NCI-H1092 treated with DMSO at 0.1 percent for 48 hours (cell line): ENCODE measurements at places on chromosomes 3 and 15.
A peak's percentile ranks its signal among the peaks of the same experiment; 100 is the strongest.

DNA sequence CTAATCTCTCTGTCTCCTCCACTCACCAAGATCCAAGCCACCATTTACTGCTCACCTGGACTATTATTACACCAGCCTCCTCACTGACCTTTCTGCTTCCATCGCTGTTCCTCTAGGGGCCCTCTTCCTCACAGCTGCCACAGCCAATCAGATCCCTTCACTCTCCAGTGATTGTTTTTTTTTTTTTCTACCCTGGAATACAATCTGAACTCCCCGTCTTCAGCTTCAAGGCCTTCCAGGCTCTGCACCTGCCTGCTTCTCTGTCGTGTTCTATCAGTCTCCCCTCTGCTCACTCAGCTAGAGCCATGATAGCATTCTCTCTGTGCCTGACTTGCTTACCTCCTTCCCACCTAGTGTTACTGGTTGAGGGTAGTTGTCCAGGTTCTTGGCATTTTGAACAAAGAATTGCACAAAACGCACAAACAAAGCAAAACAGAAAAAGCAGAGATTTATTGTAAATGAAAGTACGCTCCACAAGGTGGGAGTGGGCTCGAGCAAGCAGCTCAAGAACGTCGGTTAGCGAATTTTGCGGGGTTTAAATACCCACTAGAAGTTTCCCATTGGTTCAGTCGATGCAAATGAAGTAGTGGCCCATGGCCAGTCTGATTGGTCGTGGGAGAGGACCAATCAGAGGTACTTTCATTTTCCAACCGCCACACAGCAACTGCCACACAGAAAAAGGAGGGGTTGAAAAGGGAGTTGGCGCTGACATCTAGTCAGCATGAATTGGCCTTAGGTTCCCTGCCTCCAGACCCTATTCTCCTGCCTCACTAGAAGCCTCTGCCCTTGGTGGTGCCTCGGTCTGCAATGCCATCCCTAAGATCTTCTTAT is 188.9 kb downstream of the TLE3 start:
- no peak for DNase-seq

DNA sequence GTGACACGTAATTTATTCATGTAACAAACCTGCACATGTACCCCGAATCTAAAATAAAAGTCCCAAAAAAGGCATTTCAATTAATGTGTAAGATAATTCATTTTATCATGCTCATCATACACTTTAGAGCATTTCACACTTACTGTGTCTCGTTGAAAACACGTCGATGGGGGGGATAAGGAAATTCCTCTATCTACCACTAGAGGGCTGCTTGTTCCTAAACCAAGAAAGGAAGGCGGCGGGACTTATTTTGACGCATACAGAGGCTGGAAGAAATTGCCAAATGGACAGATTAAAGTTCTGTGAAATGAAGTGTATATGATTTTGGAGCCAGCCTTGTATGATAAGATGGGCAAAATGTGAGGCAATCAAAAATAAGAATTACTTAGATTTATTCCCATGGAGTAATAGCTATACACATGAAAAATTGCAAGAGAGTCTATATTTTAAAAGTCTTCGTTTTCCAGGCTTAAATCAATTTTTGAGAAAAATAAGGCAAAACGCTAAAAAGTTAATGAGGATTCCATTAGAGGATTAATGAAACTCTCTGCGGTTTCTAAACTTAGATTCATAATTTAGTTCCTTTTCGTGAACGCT is 346.8 kb downstream of the CNTN3 start:
- peak; percentile 44 for DNase-seq

GRCh38 chr3:47004369-47005211 is 25.1 kb downstream of the NBEAL2 start:
- no peak for DNase-seq

- no peak for DNase-seq
These were observed 62.6 kb downstream of the PLXNA1 start for GRCh38 chr3:127045435-127046045.

- DNase-seq: no peak
These were observed 32.8 kb downstream of the TPM1 start for GRCh38 chr15:63075015-63075983.

- DNase-seq: no peak
These were observed 55.4 kb downstream of the KLF13 start for GRCh38 chr15:31381801-31382712.

GRCh38 chr15:68802373-68802772 is 18.3 kb downstream of the ANP32A start:
- DNase-seq: no peak

GRCh38 chr15:25894371-25894902 is 31.3 kb upstream of the ATP10A start:
- DNase-seq: no peak

GRCh38 chr3:143216709-143217182 is 97.2 kb downstream of the CHST2 start:
- DNase-seq: no peak

DNA sequence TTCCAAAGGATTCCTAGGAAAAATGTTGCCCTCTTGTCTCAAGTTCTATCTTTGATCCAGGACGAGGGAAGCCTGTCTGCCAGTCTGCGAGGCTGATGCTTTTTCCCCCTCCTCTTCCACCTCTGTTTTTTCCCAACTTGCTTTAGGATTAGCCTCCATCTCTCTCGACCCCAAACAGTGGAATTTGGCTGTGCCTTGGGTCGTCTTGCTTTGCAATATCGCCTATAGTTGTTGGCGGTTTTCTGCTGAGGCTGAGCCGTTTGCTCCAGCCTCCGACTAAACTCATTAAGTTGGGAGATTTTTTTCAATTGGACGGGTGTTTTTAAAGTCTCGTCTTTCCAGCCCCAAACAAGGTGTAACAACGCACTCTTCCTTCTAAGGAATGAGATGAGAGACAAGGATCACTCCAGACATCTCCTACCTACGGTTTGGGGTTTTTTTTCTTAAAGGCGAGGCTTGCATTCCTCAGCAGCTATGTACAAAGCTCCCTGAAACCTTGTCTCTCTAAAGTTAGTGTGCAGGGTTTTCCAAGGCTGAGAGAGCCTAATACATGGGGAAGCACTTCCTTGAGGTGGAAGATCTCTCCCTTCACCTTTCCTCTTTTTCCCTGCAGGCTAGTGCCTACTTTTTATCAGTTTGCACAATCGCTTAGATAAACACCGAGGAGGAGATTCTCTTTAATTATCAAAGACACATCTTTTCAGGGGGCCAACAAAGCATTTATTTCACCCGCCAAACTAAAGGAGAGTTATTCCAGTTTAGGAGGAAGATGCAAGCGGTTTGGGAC is 4.8 kb upstream of the NR2F2 start:
- DNase-seq: no peak

DNA sequence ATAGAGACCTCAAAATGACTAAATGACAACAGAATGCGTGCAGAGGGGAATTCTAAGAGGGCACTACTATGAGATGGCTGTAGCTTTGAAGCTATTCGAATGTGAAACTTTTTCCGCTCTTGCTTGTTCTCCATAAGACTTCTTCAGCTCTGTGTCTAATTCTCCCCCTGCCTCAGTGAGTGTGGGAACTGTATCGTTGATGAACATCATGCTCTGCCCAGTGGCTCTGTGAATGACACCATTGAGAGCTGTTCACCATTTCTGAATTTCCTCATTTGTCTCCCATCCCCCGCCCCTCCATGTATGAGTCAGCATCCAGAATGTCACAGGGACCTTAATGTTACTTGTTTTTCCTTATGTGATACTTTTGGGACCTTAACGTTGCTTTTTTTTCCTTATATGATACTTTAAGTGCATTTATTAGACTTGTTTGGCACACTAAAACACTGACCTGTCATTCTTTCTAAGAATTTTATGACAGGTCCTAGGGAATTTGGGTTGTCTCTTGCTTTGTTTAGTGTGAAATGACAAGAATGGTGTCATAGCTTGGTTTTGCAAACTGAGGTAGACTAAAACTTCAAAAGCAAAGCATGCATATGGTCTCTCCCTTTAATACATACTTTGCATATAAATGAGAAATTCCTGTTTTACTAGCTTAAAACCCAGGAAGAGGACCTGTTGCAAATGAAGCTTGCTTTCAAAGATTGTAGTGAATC is 99.6 kb downstream of the FNDC3B start:
- no peak for DNase-seq

DNA sequence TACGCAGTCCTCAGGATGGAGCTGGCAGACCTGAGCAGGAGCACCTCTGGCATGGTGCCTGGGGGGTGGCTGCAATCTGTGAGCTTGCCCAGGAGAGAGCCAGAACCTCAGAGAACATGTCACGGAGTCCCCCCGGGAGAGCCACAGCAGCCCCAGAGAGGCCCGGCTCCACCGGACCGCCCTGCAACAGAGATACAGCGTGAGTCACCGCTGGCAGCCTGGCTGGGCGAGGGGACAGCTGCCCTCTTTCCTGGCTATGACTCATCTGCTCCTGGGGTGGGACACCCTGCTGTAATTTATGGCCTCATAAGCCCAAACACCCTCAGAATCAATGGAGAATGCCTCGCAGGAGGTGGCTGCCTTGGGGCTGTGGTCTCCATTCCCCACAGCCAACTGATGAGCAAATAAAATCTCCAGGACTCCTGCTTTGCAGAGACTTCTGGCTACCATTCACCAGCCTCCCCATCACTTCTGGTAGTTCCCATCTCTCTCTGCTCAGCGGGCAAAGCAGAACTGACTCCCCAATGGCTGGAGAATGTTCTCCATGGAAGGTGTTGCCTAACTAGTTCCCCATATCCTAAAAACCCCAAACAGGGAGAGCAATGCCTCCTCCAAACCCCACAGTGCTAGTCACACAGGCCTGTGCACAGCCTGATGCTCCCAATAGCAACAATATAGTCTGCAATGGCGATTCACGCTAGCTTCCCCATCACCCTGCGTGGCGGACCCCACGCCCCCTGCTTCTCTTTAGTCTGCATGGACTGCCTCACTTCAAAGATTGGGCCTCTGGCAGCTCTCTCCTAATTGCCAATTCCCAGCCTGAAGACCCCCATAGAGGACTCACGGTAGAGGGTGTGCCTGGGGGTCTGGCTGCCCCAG is 21.6 kb downstream of the ACSBG1 start:
- no peak for DNase-seq

- no peak for DNase-seq
These were observed 90.1 kb downstream of the IGF2BP2 start for GRCh38 chr3:185734725-185735096.

DNA sequence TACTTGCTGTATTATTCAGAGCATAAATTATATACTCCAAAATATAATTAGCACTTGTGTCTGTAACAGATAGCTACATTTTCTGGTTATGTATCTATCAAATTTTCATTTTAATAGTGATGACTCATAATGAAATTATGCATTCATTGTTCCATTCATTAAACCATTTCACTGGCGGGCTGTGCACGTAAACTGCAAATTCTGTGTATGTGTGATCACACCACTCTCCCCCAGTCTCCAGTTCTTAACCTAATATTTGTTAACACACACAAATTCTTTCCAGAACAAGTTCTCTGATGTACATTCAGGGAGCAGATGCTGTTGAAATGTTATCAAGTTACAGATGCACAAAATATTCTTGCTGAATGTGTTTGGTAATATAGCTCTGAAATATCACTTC is 3.8 kb upstream of the KCNMB2 start:
- DNase-seq: no peak

DNA sequence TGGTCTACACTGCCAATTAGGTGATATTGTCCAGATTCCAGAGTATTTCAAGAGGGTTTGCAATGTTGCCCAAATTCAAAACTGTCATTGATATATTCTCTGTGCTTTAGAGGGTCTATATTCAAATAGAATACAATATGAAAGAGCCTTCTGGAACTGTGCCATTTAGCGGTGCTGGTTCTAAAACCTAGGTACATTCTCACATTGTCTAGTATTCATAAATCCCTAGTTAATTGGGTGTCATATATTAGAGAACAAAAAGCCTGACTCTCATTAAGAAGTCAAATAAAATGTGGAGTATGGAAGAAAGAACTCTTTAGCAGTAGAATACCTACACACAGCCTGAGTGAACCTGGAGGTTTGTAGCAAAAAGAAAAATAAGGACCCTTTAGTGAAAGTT is 447.9 kb downstream of the CNTN6 start:
- DNase-seq: no peak

GRCh38 chr15:39599871-39600270 is 19.0 kb downstream of the THBS1 start:
- DNase-seq: no peak

DNA sequence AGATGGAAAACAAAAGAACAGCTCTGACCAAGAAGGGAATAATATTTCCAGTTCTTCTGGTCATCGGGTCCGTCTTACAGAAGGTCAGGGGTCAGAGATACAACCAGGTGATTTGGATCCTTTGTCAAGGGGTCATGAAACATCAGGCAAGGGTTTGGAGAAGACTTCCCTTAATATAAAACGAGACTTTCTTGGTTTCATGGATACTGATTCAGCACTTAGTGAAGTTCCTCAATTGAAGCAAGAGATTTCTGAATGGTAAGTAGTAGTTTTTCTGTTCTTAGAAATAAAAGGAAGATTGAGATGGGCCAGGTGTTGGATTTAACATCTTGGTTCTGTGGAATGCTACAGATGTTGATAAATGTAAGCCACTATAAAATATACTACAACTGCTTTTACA is 9.5 kb downstream of the MGA start:
- no peak for DNase-seq

- no peak for DNase-seq
These were observed 511.6 kb upstream of the PROK2 start for GRCh38 chr3:72296477-72297111.

DNA sequence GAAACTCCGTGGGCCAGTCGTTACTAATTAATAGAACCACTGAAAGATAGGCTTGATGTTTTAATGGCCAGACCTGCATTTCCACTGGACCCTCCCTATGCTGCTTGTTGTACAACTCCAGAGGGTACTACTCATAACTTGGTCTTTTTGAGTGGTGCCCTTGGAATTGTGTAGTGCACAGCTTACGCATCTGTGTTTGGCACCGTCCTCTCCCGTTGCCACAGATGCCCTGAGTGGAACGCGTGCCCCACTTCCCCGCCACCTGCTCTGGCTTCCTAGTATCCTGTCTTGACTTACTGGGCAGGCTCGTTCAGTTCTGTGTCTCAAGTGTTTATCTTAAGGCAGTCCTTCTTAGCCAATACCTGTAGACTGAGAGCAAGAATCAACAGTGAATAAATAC is 78.7 kb downstream of the USP13 start:
- no peak for DNase-seq

GRCh38 chr3:127524296-127524896 is 66.1 kb downstream of the TPRA1 start:
- DNase-seq: peak; percentile 85

- no peak for DNase-seq
These were observed 94.5 kb downstream of the CHCHD6 start for GRCh38 chr3:126798521-126798920.

DNA sequence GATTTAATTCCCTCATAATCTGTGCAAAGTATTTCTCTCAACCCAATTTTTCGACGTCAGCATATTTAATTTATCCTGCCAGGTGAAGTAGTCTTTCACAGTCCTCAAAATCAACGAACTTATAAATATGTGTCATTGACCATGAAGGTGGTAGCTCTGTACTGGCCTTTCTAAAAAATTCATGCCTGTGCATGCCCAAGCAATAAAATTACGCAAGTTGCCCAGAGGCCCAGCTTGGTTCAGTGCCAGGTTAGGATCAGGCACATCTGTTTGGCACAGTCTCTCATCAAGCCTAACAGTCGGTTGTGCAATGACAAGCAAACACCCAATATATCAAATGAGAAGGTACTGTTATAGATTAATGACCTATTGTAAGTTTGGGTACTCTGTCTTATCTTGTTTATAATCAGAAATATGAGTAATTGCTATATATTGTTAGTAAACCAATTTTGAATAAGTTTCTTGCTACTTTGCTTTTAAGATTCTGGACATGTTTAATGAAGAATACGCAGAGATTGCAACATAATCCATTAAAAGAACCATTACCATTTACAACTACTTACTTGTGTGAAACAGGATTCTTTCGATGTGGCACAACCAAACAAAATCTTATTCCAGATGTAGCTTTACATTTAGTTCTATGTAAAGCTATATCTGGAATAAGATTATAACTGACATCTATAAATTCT is 159.0 kb upstream of the IL12A start:
- DNase-seq: peak; percentile 15
